Activated B cell treated with CpG ODN at 0.5 μM for 24 hours (primary cell): ENCODE measurements at places on chromosomes 4 and X.

GRCh38 chr4:41728573-41728913 lies 20.0 kb downstream of the PHOX2B start:
- no peaks in the 10 kb centered on the region for H3K4me1 ChIP-seq
- no peak for DNase-seq
- H3K27me3 ChIP-seq: peaks cover 6% of the 10 kb centered on the region
- H3K36me3 ChIP-seq: no peaks in the 10 kb centered on the region

GRCh38 chr4:80266902-80267380 lies 477 bp downstream of the FGF5 start:
- peaks cover 31% of the 10 kb centered on the region for H3K4me1 ChIP-seq
- peaks cover 65% of the 10 kb centered on the region for H3K27me3 ChIP-seq
- no peak for DNase-seq
- peak overlapping the region; percentile 72 for H3K4me3 ChIP-seq
- no peak overlapping the region for H3K27ac ChIP-seq
- no peaks in the 10 kb centered on the region for H3K36me3 ChIP-seq

GRCh38 chr4:626201-627091 lies 1.1 kb downstream of the PDE6B start:
- no peak overlapping the region for H3K27ac ChIP-seq
- H3K36me3 ChIP-seq: no peaks in the 10 kb centered on the region
- no peaks in the 10 kb centered on the region for H3K4me1 ChIP-seq
- H3K27me3 ChIP-seq: peaks cover 4% of the 10 kb centered on the region

DNA sequence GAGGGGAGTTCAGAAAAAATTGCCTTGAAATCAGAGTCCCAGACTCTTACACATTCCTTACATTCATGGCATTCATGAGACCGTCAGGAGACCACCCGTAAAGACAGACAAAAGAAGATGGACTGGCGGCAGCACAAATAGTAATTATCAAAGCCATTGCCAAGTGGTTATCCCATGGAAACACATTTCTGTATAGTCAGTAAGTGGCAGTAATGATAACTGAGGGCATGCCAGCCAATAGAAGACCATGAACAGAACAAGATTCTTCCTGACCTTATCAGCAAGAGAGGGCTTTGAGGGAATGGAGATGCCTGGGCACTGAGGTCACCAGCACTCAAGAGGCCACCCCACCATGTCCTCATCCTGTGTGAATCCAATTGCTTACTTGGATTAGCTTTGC lies 121.7 kb upstream of the HCCS start:
- no peaks in the 10 kb centered on the region for H3K4me1 ChIP-seq
- H3K36me3 ChIP-seq: no peaks in the 10 kb centered on the region
- H3K27me3 ChIP-seq: no peaks in the 10 kb centered on the region
- no peak overlapping the region for H3K27ac ChIP-seq

DNA sequence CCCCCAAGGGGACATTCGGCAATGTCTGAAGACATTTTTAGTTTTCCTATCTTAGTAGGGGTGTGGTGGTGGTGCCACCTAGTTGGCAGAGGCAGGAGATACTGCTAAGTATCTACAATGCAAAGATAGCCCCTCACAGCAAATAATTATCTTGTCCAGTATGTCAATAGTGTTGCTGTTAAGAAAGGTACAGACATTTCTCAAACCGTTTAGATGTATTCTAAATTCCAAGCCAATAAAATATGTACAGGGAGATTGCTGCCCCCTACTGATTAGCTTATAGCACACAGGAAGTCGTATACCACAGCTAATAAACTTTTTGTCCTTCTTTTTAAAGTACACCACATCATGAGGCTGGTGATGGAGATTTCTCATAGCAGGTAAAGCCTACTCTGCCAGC lies 260.5 kb downstream of the TMA16 start:
- no peak for DNase-seq
- H3K4me3 ChIP-seq: peak overlapping the region; percentile 8
- H3K36me3 ChIP-seq: no peaks in the 10 kb centered on the region
- peaks cover 4% of the 10 kb centered on the region for H3K27me3 ChIP-seq
- peaks cover 3% of the 10 kb centered on the region for H3K4me1 ChIP-seq

GRCh38 chrX:150074175-150074574 lies 135.9 kb upstream of the EOLA2 start:
- no peaks in the 10 kb centered on the region for H3K36me3 ChIP-seq
- H3K27ac ChIP-seq: no peak overlapping the region
- no peak overlapping the region for H3K4me3 ChIP-seq

DNA sequence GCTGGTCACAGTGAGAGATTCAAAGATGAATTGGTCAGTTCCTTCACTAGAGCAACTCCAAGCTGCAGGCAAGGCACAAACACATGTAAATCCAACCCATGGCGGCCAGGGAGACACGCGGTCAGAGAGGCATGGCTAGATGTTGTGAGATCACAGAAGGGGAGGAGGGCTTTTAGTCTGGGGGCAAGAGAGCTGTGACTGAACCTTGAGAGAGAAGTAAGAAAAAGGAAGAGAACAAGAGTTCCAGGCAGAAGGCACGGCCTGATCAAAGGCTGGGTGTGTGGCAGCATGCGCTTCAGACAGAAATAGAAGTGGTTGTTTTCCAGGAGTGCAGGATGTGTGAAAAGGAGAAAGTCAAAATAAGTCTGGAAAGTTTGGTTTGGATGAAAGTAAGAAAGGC lies 15.9 kb downstream of the CCDC149 start:
- H3K27ac ChIP-seq: no peak overlapping the region
- H3K27me3 ChIP-seq: no peaks in the 10 kb centered on the region
- DNase-seq: no peak
- H3K36me3 ChIP-seq: no peaks in the 10 kb centered on the region
- H3K4me1 ChIP-seq: no peaks in the 10 kb centered on the region

- no peak overlapping the region for H3K27ac ChIP-seq
- no peaks in the 10 kb centered on the region for H3K36me3 ChIP-seq
- H3K27me3 ChIP-seq: no peaks in the 10 kb centered on the region
- H3K4me1 ChIP-seq: peaks cover 44% of the 10 kb centered on the region
- DNase-seq: no peak
Measured at GRCh38 chr4:16264798-16265197, 38.5 kb upstream of the TAPT1 start.

- H3K4me3 ChIP-seq: no peak overlapping the region
- no peaks in the 10 kb centered on the region for H3K36me3 ChIP-seq
- no peak overlapping the region for H3K27ac ChIP-seq
Measured at GRCh38 chr4:84146300-84146959, 352.7 kb downstream of the NKX6-1 start.

GRCh38 chr4:145390571-145390970 lies 91.1 kb upstream of the SMAD1 start:
- DNase-seq: no peak
- no peak overlapping the region for H3K27ac ChIP-seq
- no peaks in the 10 kb centered on the region for H3K4me1 ChIP-seq
- peaks cover 13% of the 10 kb centered on the region for H3K27me3 ChIP-seq

DNA sequence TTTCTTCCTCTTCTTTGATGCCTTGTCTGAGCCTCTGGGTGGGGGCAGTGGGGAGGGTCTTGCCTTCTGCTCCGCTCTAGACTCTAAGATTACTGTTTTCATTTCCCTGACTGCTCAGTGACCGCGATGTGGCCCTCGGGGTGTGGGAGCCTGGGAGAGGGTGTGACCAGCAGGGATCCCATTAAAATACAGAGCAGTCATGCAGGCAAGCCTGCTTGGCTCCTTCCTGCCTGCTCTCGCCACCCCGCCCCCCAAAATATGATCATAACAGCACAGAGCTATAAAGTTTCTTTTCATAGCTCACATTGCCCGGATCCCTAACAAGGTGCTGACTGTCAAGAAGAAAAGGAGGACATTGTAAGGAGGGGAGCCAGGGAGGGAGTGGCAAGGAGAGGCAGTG lies 332.9 kb downstream of the RAB28 start:
- no peak overlapping the region for H3K27ac ChIP-seq
- H3K4me1 ChIP-seq: no peaks in the 10 kb centered on the region
- H3K36me3 ChIP-seq: no peaks in the 10 kb centered on the region
- H3K4me3 ChIP-seq: no peak overlapping the region
- no peaks in the 10 kb centered on the region for H3K27me3 ChIP-seq
- no peak for DNase-seq

GRCh38 chr4:37988670-37989069 lies 28.5 kb downstream of the PTTG2 start:
- peak overlapping the region; percentile 77 for H3K27ac ChIP-seq
- H3K4me1 ChIP-seq: peaks cover 71% of the 10 kb centered on the region
- H3K36me3 ChIP-seq: peaks cover 24% of the 10 kb centered on the region
- no peak for DNase-seq
- H3K4me3 ChIP-seq: no peak overlapping the region

DNA sequence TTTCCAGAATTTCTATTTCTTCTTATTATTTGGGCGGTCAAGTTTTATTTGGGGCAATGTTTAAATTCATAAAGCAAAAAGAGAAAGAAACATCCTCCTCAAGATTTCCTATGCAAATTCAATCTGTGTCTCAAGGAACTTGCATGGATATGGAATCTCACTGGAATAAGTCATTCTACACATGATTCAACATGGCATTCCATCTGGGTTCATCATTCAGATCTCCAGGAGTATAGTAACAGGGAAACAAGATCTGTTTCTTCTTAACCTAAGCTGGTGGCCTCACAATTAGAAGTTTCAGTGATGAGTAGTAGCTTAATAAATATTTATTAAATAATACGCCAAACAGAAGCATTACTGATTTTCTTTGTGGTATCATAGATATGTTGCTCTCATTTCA lies 19.8 kb downstream of the KLHL34 start:
- H3K27me3 ChIP-seq: no peaks in the 10 kb centered on the region

GRCh38 chrX:39016556-39016955 lies 215.3 kb downstream of the MID1IP1 start:
- no peak for DNase-seq
- H3K4me1 ChIP-seq: peaks cover 2% of the 10 kb centered on the region
- no peak overlapping the region for H3K27ac ChIP-seq
- H3K36me3 ChIP-seq: no peaks in the 10 kb centered on the region

GRCh38 chr4:188987011-188987410 lies 847.8 kb downstream of the TRIML1 start:
- H3K36me3 ChIP-seq: no peaks in the 10 kb centered on the region
- no peak overlapping the region for H3K27ac ChIP-seq
- no peak overlapping the region for H3K4me3 ChIP-seq

- no peak overlapping the region for H3K4me3 ChIP-seq
- DNase-seq: no peak
- no peaks in the 10 kb centered on the region for H3K4me1 ChIP-seq
- no peak overlapping the region for H3K27ac ChIP-seq
- H3K36me3 ChIP-seq: no peaks in the 10 kb centered on the region
Measured at GRCh38 chr4:104066533-104066932, 346.7 kb upstream of the TACR3 start.

DNA sequence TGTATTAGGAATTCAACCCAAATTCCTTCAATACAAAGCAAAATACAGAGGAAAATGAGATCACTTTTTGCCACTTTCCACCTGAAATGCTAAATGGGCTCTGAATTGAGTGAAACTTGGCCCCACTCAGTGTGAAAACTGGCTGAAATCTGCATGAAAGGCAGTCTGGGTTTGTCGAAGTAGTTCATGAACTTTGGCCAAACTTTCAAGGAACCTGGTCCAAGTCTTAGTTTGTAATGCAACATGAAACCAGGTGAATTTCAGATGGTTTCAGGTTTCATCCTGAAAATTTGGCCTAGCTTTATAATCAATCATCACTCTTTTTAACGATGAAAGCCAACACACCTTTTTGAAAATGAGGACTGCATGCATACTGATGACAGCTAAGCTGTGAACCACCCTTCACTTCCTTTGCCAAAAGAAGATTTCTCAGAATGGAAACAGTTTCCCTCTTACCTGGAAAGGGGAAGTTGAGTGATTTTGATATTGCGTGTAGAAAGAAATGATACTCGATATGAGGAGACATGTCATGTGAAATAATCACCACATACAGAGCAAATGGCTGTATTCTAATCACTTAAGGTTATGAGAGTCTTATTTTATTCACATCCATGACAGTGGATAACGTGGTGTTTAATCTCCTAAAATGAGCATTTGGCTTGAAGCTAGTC lies 209.9 kb upstream of the ETNPPL start:
- H3K36me3 ChIP-seq: no peaks in the 10 kb centered on the region
- H3K4me3 ChIP-seq: no peak overlapping the region
- H3K4me1 ChIP-seq: no peaks in the 10 kb centered on the region
- no peaks in the 10 kb centered on the region for H3K27me3 ChIP-seq
- no peak overlapping the region for H3K27ac ChIP-seq

DNA sequence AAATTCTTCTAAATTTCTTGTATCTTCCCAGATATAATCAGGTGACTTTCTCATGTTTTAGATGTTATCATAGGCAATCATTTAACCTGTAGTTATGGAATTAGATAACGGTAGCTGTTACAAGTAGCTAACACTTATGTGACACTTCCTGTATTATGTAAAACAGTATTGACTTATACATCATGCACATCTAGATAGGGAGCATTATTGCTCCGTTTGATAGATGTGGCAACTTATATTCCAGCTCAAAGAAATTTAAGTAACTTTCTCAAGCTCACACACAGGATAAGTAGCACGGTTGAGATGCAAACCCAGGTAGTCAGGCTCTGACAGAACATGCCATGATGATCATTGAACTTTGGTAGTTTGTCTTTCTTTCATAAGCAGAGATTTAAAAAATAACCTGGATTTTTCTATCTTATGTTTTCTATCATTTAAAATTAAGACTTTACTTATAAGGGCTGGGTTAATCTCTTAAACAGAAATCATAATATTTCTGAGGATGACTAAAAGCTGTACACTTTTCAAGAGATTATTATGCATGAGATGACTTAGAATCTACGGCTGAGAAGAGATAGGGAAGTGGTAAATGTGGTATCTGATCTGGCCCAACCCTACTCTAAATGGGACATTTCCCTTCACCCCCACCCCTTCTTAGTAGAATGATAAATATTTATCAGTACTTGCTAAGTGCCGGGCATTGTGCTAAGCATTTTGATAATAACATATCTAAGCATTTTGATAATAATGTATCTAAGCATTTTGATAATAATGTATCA lies 69.1 kb upstream of the HPGD start:
- DNase-seq: no peak
- no peaks in the 10 kb centered on the region for H3K36me3 ChIP-seq

- H3K36me3 ChIP-seq: peaks cover 64% of the 10 kb centered on the region
- no peak overlapping the region for H3K27ac ChIP-seq
- H3K27me3 ChIP-seq: no peaks in the 10 kb centered on the region
- no peak for DNase-seq
- H3K4me3 ChIP-seq: no peak overlapping the region
Measured at GRCh38 chr4:55866973-55867574, 13.6 kb downstream of the EXOC1 start.

- no peak overlapping the region for H3K4me3 ChIP-seq
- H3K4me1 ChIP-seq: peaks cover 10% of the 10 kb centered on the region
- no peaks in the 10 kb centered on the region for H3K27me3 ChIP-seq
- no peak for DNase-seq
- no peaks in the 10 kb centered on the region for H3K36me3 ChIP-seq
- no peak overlapping the region for H3K27ac ChIP-seq
Measured at GRCh38 chr4:56786955-56787354, 34.5 kb downstream of the SPINK2 start.

- H3K36me3 ChIP-seq: no peaks in the 10 kb centered on the region
- no peaks in the 10 kb centered on the region for H3K27me3 ChIP-seq
- no peaks in the 10 kb centered on the region for H3K4me1 ChIP-seq
- no peak for DNase-seq
- no peak overlapping the region for H3K27ac ChIP-seq
Measured at GRCh38 chr4:35516102-35516501, 728.2 kb downstream of the ARAP2 start.
